Skin of body (tissue), 3 donors: ENCODE measurements at places on chromosomes 6 and 20. TPM values are rescaled to one million over a fixed set of nuclear protein-coding genes. Genes with fewer than 3 reads are reported as not detected.
A peak's percentile ranks its signal among the peaks of the same experiment; 100 is the strongest.

The FAM217B gene
- total RNA-seq = 6.2 TPM

The NKX2-4 gene
- total RNA-seq = not detected

The ENPP5 gene
- total RNA-seq = 0.99 TPM

The SLC22A23 gene
- total RNA-seq = 11.8 TPM

The HNF4A gene
- 0.10 TPM for total RNA-seq

GRCh38 chr20:45399018-45399417 lies 9.1 kb upstream of the DBNDD2 start:
- DNase-seq = no peak

- no peak for DNase-seq
Measured at GRCh38 chr6:117025310-117025709, 148.3 kb downstream of the RFX6 start.

DNA sequence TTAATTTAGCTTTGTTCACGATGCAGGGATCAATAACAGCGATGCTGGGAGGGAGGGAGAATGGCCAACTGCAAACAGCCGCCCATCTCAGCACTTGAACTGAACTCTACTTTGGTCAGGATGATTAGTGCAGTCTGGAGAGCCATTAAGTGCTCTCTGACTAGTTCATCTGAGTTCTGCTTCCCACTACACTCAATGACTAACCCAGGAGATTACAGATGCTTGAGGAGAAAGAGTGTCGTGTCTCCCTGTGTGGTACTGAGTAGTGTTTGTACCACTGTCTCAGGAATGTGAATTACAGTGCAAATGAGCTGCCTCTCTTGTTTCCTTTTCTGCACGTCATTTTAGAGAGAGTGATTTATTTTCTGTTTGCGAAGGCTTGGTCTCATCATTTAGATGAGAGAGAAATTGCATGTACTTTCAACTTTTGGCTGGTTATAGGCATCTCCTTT lies 23.5 kb downstream of the CARMIL1 start:
- peak; percentile 9 for DNase-seq

- DNase-seq = no peak
Measured at GRCh38 chr6:152452639-152453038, 184.5 kb downstream of the SYNE1 start.

GRCh38 chr20:36344517-36345132 lies 38.5 kb downstream of the DLGAP4 start:
- peak; percentile 2 for DNase-seq

DNA sequence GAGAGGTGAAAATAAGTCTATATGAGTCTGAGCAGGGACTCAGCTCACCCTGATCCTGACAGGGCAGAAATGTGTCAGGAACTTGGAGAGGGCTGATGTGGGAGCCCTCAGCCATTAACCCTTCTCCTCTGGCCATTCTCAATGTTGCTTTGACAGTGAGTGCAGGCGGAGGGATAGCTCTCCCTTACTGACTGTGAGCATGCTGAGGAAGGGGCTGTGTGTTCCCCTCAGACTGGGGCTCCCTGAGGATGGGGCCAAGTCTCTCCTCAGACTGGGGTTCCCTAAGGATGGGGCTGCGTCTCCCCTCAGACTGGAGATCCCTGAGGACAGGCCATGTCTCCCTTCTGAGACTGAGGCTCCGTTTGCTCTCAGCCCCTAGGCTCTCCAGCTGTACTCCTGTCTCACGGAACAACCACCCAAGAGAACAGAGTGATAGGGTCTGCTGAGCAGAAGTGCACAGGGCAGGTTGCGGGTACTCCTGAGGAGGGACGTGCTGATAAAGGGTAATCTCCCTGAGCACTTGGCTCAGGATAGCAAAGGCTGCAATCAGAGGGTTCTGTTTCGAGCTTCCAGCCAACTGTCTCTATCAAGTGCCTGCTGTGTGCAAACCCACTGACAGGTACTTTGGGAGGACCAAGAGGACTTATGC lies 141.0 kb downstream of the MRPL14 start:
- no peak for DNase-seq

GRCh38 chr20:57429580-57430200 lies 38.5 kb downstream of the RBM38 start:
- no peak for DNase-seq

- no peak for DNase-seq
Measured at GRCh38 chr6:82525775-82526495, 162.3 kb downstream of the TPBG start.

DNA sequence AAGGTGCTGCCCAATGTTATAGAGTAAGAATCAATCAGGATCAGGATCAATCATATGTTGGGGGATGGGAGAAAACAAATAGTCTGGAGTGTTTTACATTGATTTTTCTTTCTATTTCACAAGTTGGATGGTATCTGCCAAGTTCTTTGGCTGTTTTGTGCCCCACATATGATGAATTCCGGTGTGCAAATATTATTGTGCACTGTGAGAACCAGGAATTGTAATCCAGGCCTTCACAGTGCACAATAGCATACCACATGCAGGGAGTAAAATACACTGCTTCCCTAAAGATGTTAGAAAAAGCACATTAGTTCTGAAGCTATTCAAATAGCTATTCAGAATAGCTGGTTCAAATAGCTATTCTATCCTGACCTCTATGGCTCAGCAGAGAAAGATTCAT lies 133.7 kb downstream of the LCA5 start:
- no peak for DNase-seq

GRCh38 chr6:149890629-149891045 lies 7.3 kb downstream of the RAET1E start:
- no peak for DNase-seq

- no peak for DNase-seq
Measured at GRCh38 chr6:127215931-127216330, 50.7 kb upstream of the RNF146 start.

GRCh38 chr6:34135541-34135940 lies 10.3 kb downstream of the GRM4 start:
- DNase-seq = no peak

DNA sequence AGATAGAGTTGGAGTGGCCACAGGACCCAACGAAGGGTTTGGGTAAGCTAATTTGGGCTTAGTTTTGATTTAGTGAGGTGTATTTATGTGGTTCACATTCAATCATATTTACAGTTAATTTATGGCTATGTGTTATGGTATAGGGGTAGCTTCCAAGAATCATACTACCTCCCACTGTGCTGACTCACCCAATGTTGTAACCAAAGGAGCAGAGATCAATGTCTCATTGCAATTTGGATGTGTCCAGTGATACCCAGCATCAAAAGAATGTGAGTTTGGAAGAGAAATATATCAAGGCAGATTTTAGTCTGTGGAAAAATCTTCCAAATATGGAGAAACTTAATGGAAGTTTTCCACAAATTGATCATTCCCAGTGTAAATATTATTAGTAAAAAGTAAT lies 25.3 kb upstream of the SMIM8 start:
- no peak for DNase-seq
